A549 treated with RU486 at 1 μM for 4 hours (cell line): ENCODE measurements at places on chromosomes 6 and 20. TPM values are rescaled to one million over a fixed set of nuclear protein-coding genes. Genes with fewer than 3 reads are reported as not detected.

The ERVFRD-1 gene
- not detected in 5 replicates for total RNA-seq

The RIPOR3 gene
- 0.05 to 0.10 TPM (median 0.06 TPM) in 3 of 5 replicates, not detected in the others for total RNA-seq

The ADGRF4 gene
- 6.3 to 8.7 TPM (median 7.8 TPM) in 5 replicates for total RNA-seq

The TREM2 gene
- total RNA-seq, result not detected in 5 replicates

The DHX16 gene
- 26.8 to 31.1 TPM (median 28.9 TPM) in 5 replicates for total RNA-seq

The ADGRB3 gene
- total RNA-seq, result not detected in 5 replicates

The RIPPLY2 gene
- total RNA-seq, result 0.46 to 0.91 TPM (median 0.84 TPM) in 3 of 5 replicates, not detected in the others

The HSPA1L gene
- 1.2 to 1.5 TPM (median 1.2 TPM) in 5 replicates for total RNA-seq

The TRIM10 gene
- total RNA-seq, result not detected in 5 replicates

The LTB gene
- 0.25 to 0.57 TPM (median 0.49 TPM) in 4 of 5 replicates, not detected in the other for total RNA-seq

The SFTA2 gene
- not detected in 5 replicates for total RNA-seq
